Cerebellum (tissue), 4 donors: ENCODE measurements at places on chromosomes 2 and 18. TPM values are rescaled to one million over a fixed set of nuclear protein-coding genes. Genes with fewer than 3 reads are reported as not detected.

The ARHGAP15 gene
- 2.9 TPM for total RNA-seq

DNA sequence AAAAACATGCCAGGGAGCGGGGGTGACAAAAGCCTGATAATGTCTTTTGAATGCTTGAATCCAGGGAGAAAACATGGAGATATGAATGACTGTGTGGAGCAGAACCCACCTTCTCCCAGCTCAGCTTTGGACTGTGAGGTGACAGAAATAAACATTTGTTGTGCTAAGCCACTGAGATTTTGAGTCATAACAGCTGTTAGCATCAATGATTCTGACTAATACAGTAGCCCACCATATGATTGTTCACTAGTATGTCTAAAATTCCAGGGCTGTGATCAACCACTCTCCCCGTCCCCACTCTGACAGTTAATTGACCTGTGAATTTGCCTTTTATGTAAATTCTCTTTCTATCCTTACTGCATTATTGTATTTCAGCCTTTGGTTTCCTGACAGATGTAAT lies 69.1 kb downstream of the PDK1 start:
- DNase-seq: no peak

The SLC20A1 gene
- total RNA-seq: 46.5 TPM

GRCh38 chr2:240701091-240701735 lies 9.5 kb downstream of the AQP12A start:
- no peak for DNase-seq

The RAB12 gene
- 49.7 TPM for total RNA-seq

GRCh38 chr18:73597832-73598615 lies 549.6 kb downstream of the FBXO15 start:
- no peak for DNase-seq

GRCh38 chr2:61658841-61659780 lies 121.0 kb upstream of the XPO1 start:
- DNase-seq: no peak
